ENCODE measurements at places on chromosomes 3 and 15.
A peak's percentile ranks its signal among the peaks of the same experiment; 100 is the strongest.

GRCh38 chr3:141076797-141077571, 25.8 kb downstream of the SPSB4 start:
- DNase-seq, result no peak
- H3K27me3 ChIP-seq, result peaks cover 5% of the 10 kb centered on the region
- peaks cover 11% of the 10 kb centered on the region for H3K4me1 ChIP-seq
- H3K27ac ChIP-seq, result no peak overlapping the region

DNA sequence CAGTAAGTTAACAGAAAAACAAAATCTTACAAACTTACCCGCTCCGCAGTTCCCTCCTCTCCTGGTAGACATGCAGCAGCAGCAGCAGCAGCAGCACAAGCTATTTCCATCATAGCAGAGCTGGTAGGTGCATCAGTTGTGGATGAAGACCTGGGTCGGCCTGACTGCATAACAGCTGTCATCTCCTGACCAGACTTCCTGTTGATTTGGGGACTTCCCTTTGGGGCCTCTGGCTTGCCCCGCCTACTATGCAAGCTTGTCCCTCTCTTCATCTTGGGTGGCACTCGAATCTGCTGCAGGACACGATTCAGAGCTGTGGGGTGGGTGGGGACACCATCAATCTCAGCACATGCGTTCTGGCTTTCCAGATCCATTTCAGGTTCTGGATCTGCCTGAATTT, 65.7 kb downstream of the TMCC1 start:
- H3K36me3 ChIP-seq, result peaks cover 1% of the 10 kb centered on the region
- peak overlapping the region; percentile 57 for H3K27ac ChIP-seq
- peak; percentile 19 for DNase-seq
- no peak overlapping the region for H3K4me3 ChIP-seq
- H3K27me3 ChIP-seq, result no peaks in the 10 kb centered on the region
- H3K4me1 ChIP-seq, result peaks cover 43% of the 10 kb centered on the region

- no peak for DNase-seq
- no peak overlapping the region for H3K4me3 ChIP-seq
- H3K27me3 ChIP-seq, result no peaks in the 10 kb centered on the region
These were observed 1120.0 kb downstream of the IGSF11 start for GRCh38 chr3:117914540-117915100.

DNA sequence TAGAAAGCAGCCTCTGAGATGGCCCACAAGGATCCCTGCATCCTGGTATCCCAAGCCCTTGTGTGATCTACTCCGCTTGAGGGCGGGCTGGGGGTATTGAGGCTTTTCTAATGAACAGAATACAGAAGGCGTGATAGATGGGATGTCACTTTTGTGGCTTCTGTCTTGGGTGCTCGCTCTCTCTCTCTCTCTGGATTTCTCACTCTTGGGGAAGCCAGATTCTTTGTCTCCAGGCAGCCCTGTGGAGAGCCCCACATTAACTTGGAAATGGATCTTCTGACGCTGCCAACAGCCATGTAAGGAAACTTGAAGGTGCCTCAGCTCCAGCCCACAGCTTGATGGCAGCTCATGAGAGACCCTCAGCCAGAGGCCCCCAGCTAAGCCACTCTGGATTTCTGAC, 26.9 kb upstream of the SEC62 start:
- DNase-seq, result no peak
- H3K4me3 ChIP-seq, result peak overlapping the region; percentile 68
- no peaks in the 10 kb centered on the region for H3K36me3 ChIP-seq
- H3K4me1 ChIP-seq, result peaks cover 72% of the 10 kb centered on the region
- H3K27me3 ChIP-seq, result no peaks in the 10 kb centered on the region

DNA sequence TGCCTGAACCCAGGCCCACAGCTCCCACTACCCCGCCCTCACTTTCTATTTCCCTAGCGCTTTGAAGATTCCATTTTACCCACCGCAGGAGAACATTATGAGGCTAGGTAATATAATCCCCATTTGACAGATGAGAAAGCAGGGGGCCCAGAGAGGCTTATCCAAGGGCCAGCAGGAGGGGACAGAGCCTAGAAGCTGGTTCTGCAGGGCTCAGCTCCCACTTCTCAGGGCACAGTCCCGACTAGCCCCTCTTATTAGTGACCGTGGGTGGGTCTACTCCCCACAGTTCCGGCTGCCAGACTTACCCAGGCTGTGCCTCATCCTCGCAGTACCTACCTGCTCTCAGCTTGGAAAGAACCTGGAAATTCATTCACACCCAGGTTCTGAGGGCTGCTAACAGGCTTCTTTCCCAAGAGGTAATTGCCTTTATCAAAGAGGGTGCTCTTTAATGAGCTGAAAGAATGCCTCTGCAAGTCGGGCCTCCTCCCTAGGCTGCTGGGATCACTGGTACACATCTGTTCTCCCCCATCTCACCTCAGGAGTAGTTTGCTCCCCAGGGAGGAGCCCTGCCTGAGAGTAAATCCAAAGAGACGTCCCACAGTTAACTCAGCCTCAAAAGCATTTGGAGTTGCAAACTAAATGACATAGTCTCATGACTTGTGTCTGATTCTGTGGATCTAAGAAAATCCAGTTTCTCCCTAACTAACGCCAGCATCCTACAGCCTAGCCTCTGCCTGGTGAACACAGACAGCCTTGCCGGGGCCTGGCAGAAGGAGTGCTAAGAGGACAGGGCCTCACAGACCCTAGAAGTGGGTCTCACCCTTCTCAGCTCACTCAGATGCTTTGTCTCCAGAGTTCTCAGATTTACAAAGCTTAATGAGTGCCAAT, 125.0 kb downstream of the CHSY1 start:
- no peaks in the 10 kb centered on the region for H3K36me3 ChIP-seq
- peak overlapping the region; percentile 79 for H3K4me3 ChIP-seq
- no peaks in the 10 kb centered on the region for H3K27me3 ChIP-seq
- peak overlapping the region; percentile 98 for H3K27ac ChIP-seq
- peaks cover 80% of the 10 kb centered on the region for H3K4me1 ChIP-seq

GRCh38 chr15:100252779-100253417, 88.9 kb downstream of the ADAMTS17 start:
- H3K4me1 ChIP-seq, result no peaks in the 10 kb centered on the region
- no peaks in the 10 kb centered on the region for H3K36me3 ChIP-seq
- no peaks in the 10 kb centered on the region for H3K27me3 ChIP-seq
- DNase-seq, result no peak

DNA sequence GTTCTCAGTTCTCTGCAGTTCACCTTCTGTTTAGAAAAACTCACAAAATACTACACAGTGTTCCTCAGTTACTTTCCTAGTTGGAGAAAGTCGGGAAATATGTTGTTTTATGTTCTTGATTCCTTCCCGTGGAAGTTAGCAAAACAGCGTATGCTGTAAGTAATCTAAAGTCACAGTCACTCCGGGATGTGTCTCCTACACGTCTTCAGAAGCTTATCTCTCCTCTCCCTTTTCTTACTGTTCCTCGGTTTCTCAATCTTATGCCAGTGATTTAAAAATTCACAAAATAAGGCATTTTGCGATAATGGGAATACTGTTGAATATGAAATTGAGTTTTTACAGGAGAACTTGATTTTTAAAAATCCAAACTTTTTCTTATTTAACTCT, 1.7 kb downstream of the HEG1 start:
- H3K27ac ChIP-seq, result peak overlapping the region; percentile 68
- H3K4me3 ChIP-seq, result peak overlapping the region; percentile 86
- DNase-seq, result no peak

GRCh38 chr3:150020527-150020926, 49.8 kb upstream of the PFN2 start:
- H3K4me3 ChIP-seq, result no peak overlapping the region
- H3K4me1 ChIP-seq, result peaks cover 6% of the 10 kb centered on the region
- no peak overlapping the region for H3K27ac ChIP-seq
- H3K27me3 ChIP-seq, result peaks cover 14% of the 10 kb centered on the region

- H3K4me3 ChIP-seq, result no peak overlapping the region
- H3K4me1 ChIP-seq, result no peaks in the 10 kb centered on the region
- H3K36me3 ChIP-seq, result no peaks in the 10 kb centered on the region
- peaks cover 2% of the 10 kb centered on the region for H3K27me3 ChIP-seq
- no peak overlapping the region for H3K27ac ChIP-seq
- DNase-seq, result no peak
These were observed 103.8 kb upstream of the GALNT15 start for GRCh38 chr3:16070707-16071106.

DNA sequence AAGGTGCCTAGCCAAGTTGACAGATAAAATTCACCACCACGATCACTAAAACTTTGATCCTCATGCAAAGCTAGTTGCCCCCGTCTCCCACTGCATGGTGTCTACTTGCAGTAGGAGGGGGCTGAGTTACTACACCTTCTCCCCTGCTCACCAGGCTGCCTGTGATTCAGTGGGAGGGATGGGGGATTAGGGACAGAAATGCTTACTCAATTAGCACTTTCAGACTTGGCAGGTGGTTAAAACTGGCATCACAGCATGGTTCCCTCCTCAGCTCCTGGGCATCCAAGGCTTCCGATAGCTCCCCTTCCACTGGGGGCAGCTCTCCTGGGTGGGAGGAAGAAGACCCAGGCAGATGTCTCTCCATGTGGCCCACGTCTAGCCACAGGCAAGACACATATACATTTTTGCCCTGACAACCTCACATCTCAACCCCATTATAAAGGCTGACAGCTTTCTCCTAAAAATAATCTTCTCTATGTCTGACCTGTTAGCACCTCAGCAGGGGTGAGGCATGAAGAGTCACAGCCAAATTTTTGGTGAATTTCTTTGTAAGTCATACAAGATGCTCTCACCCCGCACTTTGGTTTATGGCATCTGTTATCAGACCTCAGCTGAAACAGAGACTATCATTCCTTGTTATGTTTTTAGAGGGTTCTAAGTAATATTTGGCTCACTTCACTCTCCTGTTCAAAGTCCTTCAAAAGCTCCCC, 369.0 kb downstream of the SV2B start:
- no peaks in the 10 kb centered on the region for H3K36me3 ChIP-seq
- no peaks in the 10 kb centered on the region for H3K4me1 ChIP-seq
- no peak for DNase-seq

GRCh38 chr3:4907050-4907449, 72.2 kb upstream of the BHLHE40 start:
- H3K4me1 ChIP-seq, result no peaks in the 10 kb centered on the region
- DNase-seq, result no peak
- H3K36me3 ChIP-seq, result no peaks in the 10 kb centered on the region
- H3K4me3 ChIP-seq, result no peak overlapping the region
- H3K27me3 ChIP-seq, result no peaks in the 10 kb centered on the region

- H3K4me1 ChIP-seq, result peaks cover 18% of the 10 kb centered on the region
- no peak overlapping the region for H3K4me3 ChIP-seq
- DNase-seq, result no peak
- H3K27me3 ChIP-seq, result peaks cover 5% of the 10 kb centered on the region
- H3K36me3 ChIP-seq, result no peaks in the 10 kb centered on the region
These were observed 9.3 kb upstream of the SSUH2 start for GRCh38 chr3:8653800-8654408.

DNA sequence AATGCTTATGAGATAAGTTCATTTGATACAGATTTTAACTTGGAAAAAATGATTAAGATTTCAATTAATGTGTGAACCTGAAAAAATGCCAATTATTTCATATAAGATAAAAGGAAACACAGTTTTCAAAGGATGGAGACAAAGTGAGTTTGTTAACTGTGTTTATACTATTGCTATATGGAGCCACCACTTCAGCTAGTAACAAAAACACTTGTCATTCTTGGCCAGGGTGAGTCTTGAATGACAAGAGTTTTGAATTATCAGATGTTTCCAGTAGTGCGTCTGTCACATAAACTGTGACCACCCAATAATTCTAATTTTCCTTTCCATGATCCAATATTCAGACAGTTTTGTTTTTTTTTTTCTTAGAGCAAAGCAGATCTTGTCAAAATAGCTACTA, 78.0 kb upstream of the GADL1 start:
- H3K27ac ChIP-seq, result no peak overlapping the region
- H3K36me3 ChIP-seq, result no peaks in the 10 kb centered on the region
- H3K27me3 ChIP-seq, result no peaks in the 10 kb centered on the region
- no peak overlapping the region for H3K4me3 ChIP-seq

GRCh38 chr15:43527802-43528541, 10.6 kb downstream of the MAP1A start:
- H3K27me3 ChIP-seq, result no peaks in the 10 kb centered on the region
- H3K4me1 ChIP-seq, result no peaks in the 10 kb centered on the region
- H3K4me3 ChIP-seq, result no peak overlapping the region
- H3K36me3 ChIP-seq, result no peaks in the 10 kb centered on the region
- H3K27ac ChIP-seq, result no peak overlapping the region
- DNase-seq, result no peak

- no peaks in the 10 kb centered on the region for H3K36me3 ChIP-seq
- no peak overlapping the region for H3K27ac ChIP-seq
- H3K4me1 ChIP-seq, result no peaks in the 10 kb centered on the region
- no peak overlapping the region for H3K4me3 ChIP-seq
- DNase-seq, result no peak
These were observed 3.3 kb downstream of the RYR3 start for GRCh38 chr15:33314069-33314468.

DNA sequence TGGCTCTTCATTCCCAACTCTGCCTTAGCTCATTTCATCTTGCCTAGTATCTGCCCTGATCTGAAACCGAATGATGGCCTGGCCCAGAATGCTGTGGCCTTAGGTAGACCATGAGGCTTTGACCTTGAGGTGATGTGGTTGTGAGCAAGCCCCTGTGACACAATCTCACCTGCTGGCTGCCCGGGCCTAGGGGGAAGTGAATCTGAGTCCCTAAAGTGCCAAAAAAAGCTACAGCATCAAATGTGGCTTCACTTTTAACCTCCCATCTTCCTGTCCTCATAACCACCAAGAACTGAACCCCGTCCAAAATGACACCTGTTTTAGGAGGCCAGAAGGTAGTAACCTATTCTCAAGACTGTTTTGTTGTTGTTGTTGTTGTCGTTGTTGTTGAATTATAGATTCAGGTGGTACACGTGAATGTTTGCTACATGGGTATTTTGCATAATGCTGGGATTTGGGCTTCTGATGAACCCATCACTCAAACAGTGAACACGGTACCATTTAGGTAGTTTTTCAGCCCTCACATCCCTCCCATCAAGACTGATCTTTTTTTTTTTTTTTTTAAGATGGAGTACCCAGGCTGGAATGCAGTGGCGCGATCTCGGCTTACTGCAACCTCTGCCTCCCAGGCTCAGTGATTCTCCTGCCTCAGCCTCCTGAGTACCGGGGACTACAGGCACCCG, 54.6 kb downstream of the MCCC1 start:
- peaks cover 53% of the 10 kb centered on the region for H3K36me3 ChIP-seq
- H3K27me3 ChIP-seq, result no peaks in the 10 kb centered on the region
- peaks cover 36% of the 10 kb centered on the region for H3K4me1 ChIP-seq
- H3K4me3 ChIP-seq, result no peak overlapping the region

GRCh38 chr3:32963871-32964270, 12.4 kb downstream of the CCR4 start:
- no peak overlapping the region for H3K27ac ChIP-seq
- H3K36me3 ChIP-seq, result peaks cover 8% of the 10 kb centered on the region
- no peak for DNase-seq
- H3K4me1 ChIP-seq, result peaks cover 6% of the 10 kb centered on the region
- no peaks in the 10 kb centered on the region for H3K27me3 ChIP-seq
- H3K4me3 ChIP-seq, result no peak overlapping the region
